Renal pelvis (tissue), 12 donors: ENCODE measurements at places on chromosomes 11 and 22.

DNA sequence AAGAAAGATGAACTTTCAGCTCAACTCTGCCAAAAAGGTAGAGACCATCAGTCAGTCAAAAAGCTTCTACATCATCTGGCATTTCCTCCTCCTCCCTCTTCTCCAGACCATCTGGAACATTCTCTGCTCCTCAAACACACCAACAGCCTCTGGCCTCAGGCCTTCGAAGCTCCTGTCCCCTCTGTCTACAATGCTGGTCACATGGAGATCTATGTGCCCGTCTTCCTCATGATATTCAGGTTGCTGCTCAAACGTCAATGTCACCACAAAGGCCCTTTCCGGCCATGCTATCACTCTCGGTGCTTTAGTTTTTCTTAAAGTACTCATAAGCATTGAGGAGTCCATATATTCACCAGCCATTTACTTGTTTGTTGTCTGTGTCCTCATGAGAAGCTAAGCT is 146.2 kb downstream of the SPATA19 start:
- no peak for DNase-seq

DNA sequence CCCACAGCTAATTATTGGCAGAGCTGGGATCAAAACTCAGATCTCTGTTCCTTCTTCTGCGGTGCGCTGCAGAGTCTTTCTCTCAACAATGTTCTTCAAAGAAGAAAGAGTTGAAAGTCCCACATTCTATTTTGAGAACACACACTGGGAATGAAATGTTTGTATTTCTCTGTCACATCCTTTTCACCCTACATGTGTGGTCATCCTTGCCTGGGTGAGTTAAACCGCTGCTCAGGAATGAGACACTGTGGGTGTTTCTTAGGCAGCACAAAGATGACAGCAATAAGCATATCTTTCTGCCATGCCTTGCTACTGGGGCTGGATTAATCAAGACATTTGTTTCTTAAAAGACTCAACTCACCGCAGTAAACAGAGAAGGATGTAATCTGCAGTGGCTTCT is 222.6 kb downstream of the LARGE1 start:
- DNase-seq: no peak

GRCh38 chr11:70861559-70861958 is 390.8 kb downstream of the SHANK2 start:
- no peak for DNase-seq

GRCh38 chr11:66894141-66894540 is 37.3 kb downstream of the LRFN4 start:
- DNase-seq: no peak

DNA sequence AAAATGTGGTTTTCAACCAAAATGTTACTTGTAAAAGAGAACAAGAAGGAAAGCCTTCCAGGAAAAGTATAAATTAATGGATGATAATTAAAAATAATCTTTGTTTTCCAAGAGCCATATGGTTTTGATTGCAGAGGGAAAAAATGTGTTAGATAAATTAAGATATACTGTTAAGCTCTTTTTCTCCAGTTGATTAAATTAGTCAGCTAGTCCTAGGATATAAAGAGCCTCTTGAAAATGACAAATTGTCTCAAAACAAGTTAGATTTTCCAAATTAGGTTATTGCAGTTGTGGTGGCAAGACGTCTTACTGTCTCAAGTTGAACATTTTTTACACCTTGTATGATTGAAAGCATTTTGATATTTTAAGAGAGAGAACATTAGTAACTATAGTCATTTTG is 110.9 kb downstream of the DYNC2H1 start:
- DNase-seq: no peak

DNA sequence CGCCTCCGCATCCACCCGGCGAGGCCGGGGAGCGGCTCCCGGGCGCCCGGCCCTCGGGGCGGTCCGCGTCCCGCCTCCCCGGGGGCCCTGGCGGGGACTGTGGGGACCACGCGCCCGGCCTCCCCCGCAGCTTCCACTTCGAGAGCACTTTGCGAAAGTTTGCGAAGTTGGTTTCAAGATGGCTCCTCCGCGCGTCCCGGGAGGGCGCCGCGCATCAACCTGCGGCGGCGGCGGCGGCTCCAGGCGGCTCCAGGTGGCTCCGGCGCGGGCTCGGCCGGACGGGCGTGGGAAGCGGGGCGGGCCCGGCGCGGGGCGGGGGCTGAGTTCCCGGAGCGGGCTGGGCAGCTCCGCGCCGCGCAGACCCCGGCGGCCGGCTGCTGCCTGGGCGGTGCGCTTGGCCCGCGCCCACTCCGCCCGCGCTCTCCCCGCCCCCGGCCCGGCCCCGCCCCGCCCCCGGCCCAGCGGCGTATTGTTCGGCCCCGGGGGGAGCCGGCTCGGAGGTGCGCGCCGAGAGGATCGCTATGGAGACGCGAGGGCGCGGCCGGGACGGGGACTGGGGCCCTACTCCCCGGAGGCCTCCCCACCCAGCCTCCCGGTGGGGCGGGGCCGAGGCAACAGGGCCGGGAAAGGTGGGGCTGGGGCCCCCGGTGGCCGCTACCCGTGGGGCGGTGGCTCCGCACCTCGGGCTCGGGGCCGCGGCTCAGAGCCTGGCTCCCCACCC is at the start of gene CELSR1:
TSS of gene CELSR1 (minus strand) at position 396 of the 721 bp plus-strand sequence. CDS start 450 bp downstream, outside the sequence.
- no peak for DNase-seq

GRCh38 chr11:130707217-130707616 is 209.1 kb downstream of the SNX19 start:
- no peak for DNase-seq

GRCh38 chr11:17333799-17334586 is 17.6 kb upstream of the NCR3LG1 start:
- no peak for DNase-seq

- DNase-seq: no peak
Observed at GRCh38 chr11:120142441-120143100, 4.7 kb upstream of the TRIM29 start.

DNA sequence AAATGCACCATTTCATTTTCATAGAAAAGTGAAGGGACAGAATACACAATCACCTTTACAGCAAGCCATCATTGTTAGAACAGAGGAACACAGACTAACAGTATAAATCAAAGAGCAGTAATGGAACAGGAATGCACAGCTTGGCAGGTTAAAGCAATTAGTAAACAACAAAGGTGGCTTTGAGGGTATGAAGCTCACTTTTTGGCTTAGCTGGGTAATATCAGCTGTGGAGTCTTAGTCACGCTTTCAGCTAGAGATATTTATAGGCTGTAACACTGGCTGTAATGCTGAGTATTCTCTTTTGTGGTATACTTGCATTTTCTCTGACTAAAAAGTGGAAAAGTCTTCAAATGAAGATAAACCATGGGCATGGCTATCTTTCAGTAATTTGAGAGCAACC is 1780.5 kb downstream of the LRRC4C start:
- no peak for DNase-seq

DNA sequence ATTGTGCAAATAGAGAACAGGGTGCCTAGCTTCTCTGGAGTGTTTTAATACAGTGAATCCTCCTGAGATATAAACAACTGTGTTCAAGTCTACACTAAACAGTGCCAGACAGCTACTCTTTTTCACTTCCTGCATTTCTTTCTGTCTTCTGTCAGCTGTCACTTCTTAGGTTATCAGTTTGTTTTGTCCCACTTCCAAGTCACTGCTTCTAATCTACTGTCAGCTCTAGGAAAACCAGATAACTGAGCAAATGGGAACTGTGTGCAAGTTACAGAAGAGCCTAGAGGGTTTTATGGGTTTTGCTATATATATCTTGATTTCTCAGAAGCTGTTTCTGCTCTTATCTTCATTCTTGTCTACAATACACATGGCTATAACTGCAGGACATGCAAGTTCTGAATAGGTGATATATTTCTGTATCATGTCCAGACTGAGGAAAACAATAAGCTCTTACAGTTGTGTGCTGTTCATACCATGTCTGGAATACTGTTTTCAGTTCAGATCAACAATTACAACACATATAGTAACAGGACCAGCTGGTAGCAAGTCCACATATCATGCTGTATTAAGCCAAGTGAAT is 5.8 kb downstream of the PITPNB start:
- DNase-seq: no peak

- DNase-seq: no peak
Observed at GRCh38 chr11:34149786-34150185, 44.4 kb downstream of the NAT10 start.

GRCh38 chr11:60942970-60943565 is 8.9 kb downstream of the SLC15A3 start:
- DNase-seq: no peak

- peak; percentile 79 for DNase-seq
Observed at GRCh38 chr11:89490981-89491690, at the start of gene NOX4. Gene NOX4, minus strand, starts transcription at chr11:89491375. Its CDS starts 129 bp downstream, at chr11:89491246.

GRCh38 chr22:36986242-36986821 is 32.9 kb downstream of the TST start:
- no peak for DNase-seq

DNA sequence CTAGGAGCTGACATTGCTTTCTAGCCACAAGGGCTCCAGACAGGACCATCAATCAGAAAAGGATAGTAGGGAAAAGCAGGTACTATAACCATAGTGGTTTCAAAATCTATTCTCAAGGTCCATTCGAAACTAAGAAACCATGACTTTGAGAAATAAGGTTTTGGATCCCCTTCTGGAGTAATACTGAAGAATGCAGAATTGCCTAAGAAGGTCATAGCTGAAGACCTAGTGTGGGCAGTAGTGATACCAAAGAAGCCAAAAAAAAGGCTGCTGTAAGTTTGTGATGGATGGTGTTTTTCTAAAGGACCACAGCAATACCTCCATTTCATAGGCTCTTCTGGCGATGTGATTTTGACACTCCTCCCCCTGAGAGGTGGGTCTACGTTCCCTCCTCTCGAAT is 163.1 kb downstream of the MAML2 start:
- DNase-seq: no peak

- no peak for DNase-seq
Observed at GRCh38 chr11:36000616-36001190, 56.8 kb downstream of the LDLRAD3 start.

DNA sequence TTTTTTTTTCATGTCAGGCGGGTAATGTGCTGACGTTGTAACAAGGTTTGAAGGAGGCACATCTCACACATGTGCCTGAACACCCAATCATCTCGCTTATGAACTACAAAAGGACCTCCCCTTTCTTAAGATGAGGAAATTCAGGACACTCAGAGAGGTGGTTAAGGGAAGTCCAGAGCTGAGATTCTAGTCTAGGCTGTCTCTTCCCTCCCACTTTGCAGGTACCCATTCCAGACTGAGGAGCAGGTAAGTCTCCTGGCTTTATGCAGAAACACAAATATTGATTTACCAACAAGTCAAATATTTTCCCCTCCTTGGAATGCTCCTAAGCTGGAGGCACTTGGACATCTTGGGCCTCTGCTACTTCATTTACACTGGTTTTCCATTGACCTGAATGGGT is 122.9 kb upstream of the CADM1 start:
- no peak for DNase-seq

- DNase-seq: peak; percentile 69
Observed at GRCh38 chr11:19742588-19743292, 30.1 kb downstream of the NAV2 start.

DNA sequence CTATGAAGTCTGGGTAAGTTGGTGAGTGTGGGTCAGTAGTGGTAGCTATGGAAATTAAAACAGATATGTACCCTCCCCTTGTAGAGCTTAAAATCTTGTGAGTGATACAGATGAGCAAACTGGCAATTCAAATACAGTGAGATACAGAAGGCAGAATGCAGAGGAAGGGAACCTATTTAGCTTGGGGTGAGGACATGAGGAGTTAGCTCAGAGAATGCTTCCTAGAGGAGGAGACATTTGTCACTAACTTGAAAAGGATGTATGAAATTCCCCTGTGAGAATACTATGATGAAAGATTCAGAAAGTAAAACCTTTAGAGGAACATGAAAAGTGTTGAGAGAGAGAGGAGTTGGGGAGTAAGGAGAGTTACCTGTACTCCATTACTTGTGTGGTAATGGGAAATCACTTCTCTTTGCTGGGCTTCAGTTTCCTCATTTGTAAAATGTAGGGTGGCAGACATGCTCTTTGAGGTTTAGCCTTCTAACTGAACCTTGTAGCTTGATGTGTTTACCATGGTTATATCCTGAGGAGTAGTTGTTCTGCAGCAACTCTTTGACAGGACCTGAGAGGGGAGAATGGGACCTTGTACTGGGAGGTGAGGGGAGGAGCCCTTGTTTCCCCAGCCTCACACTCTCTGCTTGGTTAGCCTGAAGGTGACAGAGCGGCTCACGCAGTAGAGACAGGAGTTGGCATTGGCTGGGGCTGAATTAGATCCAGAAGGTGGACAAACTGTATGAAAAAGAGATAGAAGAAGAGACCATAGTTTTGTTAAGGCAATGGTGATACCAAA is 17.9 kb downstream of the SWAP70 start:
- no peak for DNase-seq

- DNase-seq: no peak
Observed at GRCh38 chr11:126658306-126659056, 303.0 kb downstream of the ST3GAL4 start.

DNA sequence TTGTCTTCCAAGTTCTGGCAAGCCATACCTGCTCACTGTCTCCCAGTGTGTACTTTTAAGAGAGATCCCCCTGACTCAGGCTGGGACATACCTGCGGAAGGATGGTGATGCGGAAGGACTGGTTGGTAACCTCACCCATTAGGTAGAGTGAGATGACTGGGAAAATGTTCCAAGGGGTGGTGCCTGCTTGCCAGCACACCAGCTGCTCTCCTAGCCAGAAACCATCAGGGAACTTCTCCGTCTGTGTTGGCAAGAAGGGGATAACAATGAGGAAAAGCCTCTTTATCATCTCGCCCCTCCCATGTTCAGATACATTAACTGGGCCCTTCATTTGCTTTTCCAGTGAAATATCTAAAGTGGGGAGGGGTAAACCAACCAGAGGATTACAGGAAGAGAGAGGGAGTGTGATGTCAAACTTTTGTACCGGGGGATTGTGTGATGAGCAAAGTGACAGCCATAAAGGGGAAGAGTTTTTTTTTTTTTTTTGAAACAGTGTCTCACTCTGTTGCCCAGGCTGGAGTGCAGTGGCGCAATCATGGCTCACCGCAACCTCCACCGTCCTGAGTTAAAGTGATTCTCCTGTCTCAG is at the start of gene BACE1-AS:
TSS of gene BACE1-AS (plus strand) at position 538 of the 588 bp plus-strand sequence.
- no peak for DNase-seq

GRCh38 chr11:1237128-1237580 is 14.3 kb downstream of the MUC5B start:
- DNase-seq: no peak

DNA sequence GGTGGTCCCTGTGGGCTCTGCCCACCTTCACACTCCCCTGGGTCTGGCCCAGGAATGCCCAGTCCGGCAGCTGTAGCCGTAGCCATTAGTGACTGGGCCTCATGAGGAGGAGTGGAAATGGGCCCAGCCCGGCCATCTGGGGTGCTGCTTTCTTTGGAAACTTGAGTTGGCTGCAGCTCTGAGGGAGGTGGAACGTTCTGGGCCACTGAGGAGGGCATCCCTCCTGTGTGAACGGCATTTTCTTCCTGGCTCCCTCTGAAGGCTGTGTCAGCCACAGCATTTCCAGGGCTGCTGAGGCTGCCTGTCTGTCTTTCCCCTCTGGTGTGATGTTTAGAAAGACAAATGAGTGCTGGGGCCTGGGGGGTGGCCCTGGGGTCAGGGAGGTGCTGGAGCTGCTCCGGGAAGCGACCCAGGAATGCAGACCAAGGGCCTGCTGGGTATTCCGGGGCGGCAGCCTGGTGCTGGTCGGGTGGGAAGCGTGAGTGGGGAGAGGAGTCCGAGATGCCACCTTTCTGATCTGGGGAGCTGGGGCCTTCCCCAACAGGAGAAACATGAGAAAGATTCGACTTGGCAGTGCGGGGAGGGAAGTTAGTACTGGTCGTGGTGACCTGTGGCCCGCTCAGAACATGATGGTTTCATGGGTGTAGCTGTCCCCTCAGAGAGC is 27.1 kb downstream of the PTDSS2 start:
- peak; percentile 62 for DNase-seq

- DNase-seq: no peak
Observed at GRCh38 chr11:9859554-9860305, 195.9 kb downstream of the SWAP70 start.
